Activated T-cell treated with anti-CD3 and anti-CD28 coated beads for 24 hours (primary cell): ENCODE measurements at places on chromosomes 7 and 10.

GRCh38 chr10:1398626-1399410 is 338.5 kb downstream of the ADARB2 start:
- no peak for DNase-seq

DNA sequence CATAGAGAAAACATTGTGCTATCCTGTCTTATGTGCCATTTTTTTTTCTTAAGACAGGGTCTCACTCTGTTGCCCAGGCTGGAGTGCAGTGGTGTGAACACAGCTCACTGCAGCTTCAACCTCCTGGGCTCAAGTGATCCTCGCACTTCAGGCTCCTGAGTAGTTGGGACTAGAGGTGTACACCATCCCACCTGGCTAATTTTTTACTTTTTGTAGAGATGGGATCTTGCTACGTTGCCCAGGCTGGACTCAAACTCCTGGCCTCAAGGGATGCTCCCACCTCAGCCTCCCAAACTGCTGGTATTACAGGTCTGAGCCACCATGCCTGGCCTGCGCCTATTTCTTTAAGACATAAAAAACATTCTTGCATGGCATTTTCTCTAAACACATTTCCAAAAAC is 20.6 kb downstream of the LYZL1 start:
- DNase-seq, result no peak

GRCh38 chr7:68424658-68425297 is 1173.5 kb upstream of the AUTS2 start:
- no peak for DNase-seq

GRCh38 chr10:53918755-53919154 is 882.3 kb downstream of the PCDH15 start:
- DNase-seq, result no peak

- no peak for DNase-seq
Observed at GRCh38 chr7:19619122-19619521, 89.7 kb downstream of the POLR1F start.

- DNase-seq, result peak; percentile 64
Observed at GRCh38 chr10:11225935-11226334, 208.3 kb downstream of the CELF2 start.

- DNase-seq, result no peak
Observed at GRCh38 chr7:44066111-44066460, 719 bp upstream of the PGAM2 start.

DNA sequence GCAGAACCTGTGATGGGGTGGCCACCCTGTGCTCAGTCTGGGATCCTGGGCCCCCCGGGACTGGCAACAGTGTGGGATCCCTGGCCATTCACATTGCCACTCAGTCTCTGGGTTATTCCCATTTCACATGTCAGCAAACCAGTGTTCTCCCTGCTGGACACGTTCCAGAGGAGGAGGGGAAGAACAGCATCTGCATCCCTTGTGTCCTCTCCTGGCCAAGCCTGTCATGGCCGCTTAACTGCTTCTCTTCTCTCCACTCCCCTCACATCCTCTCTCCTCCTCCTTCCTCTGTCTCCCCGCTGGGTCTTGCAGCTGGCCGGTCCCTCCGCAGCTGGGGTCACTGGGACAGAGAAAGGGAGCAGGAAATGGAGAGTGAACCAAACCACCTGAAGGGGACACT is 74.4 kb downstream of the C10orf105 start:
- DNase-seq, result no peak

- no peak for DNase-seq
Observed at GRCh38 chr7:138814816-138815332, 16.9 kb upstream of the ATP6V0A4 start.

- DNase-seq, result no peak
Observed at GRCh38 chr10:131250454-131251145, 60.9 kb downstream of the TCERG1L start.

DNA sequence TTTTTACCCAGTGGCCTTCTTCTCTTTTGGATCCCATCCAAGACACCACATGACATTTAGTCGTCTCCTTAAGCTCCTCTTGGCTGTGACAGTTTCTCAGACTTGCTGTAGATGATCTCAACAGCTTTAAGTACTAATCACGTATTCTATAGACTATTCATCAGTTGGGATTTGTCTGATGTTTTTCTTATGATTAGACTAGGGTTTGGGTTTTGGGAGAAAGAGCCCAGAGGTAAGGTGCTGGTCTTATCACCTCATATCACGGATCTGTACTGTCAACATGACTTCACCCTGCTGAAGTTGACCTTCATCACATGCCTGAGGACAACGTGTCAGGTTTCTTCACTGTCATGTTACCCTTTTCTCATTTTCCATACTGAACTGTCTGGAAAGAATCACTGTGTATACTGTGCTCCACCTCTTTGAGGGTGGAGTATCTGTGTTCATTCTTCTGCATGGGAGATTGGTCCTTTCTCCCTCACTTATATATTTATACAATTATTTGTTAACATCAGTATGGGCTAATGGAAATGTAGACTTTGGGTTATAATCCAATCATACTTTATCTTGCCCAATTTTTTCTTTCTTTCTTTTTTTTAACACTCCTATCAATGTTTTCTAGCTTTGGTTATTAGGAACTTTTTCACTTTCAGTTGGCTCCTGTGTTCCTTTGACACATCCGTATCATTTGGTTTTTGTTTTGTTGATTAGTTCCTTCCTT is 6.4 kb upstream of the HKDC1 start:
- DNase-seq, result no peak

GRCh38 chr7:158351481-158351880 is 236.1 kb downstream of the PTPRN2 start:
- DNase-seq, result no peak

- no peak for DNase-seq
Observed at GRCh38 chr7:158013085-158013668, 574.4 kb downstream of the PTPRN2 start.

DNA sequence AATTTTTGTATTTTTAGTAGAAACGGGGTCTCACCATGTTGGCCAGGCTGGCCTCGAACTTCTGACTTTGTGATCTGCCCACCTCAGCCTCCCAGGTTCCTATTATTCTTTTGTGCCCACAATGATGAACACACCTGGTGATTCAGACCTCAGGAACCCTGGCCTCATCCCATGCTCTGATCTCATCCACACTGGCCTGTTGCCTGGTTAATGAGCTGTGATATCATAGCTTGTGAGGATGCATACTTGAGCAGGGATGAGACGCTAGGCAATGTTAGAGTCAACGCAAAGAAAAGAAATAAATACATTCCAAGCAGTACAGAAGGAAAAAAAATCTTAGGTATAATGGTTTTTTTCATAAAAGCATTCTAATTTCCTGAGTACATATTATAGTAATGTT is 82.4 kb upstream of the RNF32 start:
- no peak for DNase-seq

- DNase-seq, result no peak
Observed at GRCh38 chr7:112892263-112892662, 102.1 kb upstream of the TMEM168 start.

DNA sequence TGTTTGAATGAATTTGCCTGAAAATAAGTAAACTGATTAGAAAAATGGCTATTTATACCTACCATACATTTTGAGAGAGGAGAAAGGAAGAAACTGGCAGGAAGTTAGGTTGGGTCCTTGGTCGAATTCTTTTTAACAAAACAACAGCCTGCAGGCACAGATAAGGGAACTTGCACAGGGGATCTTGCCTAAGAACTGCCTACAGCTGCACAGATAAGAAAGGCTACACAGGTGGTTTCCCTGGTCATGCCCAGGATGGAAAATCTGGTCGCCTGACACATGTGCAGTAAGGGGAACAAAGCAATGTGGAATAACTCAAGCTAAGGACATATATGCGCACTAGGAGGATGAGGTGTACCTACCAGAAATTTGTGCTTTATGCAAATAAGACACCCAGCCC is 732.1 kb upstream of the POT1 start:
- DNase-seq, result no peak

DNA sequence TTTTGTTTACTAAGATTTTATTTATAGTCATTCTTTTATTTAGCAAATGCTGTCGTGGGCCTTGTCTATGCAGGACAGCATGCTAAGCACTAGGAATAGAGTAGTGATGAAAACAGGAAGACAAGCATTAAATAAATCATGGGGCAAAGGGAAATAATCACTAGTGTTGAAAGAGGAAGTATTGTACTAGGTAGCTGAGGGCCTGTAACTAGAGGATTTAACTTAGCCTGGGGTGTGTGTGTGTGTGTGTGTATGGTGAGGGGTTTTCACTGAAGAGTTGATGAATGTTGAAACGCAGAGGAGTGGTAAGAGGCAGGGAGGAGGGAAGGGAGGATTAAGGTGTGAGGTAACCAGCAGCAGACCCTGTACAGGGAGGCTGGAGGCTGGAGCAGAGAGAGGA is 446.4 kb downstream of the SDK1 start:
- no peak for DNase-seq

- no peak for DNase-seq
Observed at GRCh38 chr10:69972981-69973397, 79.7 kb upstream of the MACROH2A2 start.

DNA sequence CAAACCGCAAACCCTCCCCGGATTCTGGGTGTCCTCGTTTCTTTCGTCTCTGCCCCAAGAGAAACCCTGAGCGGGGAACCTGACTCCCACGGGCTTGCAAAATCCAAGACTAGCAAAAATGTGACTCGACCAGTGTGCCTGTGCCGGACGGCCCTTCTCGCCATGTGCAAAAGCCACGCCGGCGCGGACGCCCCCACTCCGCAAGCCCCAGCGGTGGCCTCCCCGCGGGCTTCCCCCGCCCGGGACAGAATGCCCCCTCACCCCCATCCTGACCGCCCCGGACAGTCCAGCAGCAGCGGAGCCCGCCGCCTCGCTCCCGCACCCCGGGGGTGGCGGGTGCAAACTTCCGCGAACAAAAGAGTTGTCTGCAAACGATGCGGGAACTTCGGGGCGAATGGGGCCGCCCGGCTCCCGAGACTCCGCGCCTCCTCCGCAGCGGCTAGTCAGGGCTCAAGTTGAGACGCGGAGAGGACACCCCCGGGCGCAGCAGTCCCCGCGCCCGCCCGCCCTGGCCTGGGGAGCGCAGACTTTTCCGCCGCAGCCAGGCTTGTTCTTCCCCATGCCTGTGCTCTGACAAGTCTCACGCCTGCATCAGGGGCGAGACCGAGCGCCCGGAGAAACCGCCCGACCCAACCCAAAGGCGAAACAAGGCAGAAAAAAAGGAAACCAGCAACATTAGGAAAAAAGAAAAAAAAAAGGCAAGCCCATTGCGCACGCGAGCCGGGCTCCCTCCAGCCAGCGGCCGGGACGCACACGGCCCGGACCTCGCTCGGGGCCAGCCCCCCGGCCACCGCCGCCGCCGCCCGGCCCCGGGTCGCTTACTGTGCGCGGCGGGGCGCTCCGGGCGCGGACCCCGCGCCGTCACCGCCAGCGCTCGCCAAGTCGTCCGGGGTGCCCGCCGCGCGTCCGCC is 732 bp downstream of the FAM53B start:
- DNase-seq, result no peak

DNA sequence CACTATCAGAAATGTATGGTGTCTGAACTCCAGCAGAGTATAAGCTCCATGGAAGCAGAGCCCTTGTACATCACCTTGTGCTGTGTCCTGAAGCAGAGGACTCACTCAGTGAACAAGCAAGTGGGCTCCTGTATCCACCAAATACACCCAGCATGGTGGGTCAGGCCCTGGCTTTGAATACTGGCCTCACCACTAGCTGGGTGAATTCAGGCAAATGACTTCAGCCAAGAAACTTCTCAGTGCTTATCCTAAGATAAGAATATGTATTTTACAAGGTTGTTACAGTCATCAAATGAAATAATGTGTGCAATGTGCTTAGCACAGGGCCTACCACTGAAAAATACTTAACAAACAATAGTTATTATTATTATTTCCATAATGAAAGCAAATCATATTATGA is 62.6 kb downstream of the CALD1 start:
- DNase-seq, result no peak

- DNase-seq, result no peak
Observed at GRCh38 chr7:53642361-53642760, 606.9 kb downstream of the POM121L12 start.

DNA sequence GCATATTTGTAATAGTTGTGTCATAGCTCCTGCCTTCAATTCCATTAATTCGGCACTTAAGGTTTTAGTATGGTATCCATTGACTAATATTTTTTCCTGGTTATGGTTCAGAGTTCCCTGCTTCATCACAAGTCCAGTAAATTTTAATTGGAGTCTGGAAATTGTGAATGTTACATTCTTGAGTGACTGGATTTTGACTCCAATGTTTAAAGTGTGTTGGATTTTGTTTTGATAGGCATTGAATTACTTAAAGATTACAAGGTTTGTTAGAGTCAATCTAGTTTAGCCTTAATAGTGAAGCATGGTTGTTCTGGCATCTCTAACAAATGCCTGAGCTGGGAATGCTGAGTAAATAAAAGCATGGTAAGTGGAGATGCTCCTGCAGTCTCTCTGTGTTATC is 326.6 kb upstream of the IGFBP3 start:
- DNase-seq, result no peak

DNA sequence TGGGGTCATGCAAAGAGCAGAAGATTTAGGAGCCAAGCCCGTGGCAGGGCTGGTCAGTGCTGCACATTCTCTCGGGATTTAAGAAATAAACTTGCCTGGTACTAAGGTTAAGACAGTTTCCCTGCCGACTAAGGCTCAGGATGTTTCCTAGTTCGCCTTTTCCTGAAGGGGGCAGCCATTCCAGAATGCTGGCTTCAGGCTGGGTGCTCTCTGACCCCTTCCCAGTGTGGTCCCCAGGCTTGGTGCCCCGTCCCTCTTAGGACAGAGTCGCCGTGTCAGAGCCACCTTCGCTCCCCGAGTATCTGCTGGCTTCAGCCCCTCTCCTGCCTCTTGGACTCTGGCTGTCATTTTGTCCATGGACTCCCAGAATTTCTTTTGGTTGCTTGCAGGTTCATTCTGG is 117.2 kb downstream of the ELFN1 start:
- DNase-seq, result no peak

- no peak for DNase-seq
Observed at GRCh38 chr7:80681272-80681885, 42.9 kb downstream of the CD36 start.

DNA sequence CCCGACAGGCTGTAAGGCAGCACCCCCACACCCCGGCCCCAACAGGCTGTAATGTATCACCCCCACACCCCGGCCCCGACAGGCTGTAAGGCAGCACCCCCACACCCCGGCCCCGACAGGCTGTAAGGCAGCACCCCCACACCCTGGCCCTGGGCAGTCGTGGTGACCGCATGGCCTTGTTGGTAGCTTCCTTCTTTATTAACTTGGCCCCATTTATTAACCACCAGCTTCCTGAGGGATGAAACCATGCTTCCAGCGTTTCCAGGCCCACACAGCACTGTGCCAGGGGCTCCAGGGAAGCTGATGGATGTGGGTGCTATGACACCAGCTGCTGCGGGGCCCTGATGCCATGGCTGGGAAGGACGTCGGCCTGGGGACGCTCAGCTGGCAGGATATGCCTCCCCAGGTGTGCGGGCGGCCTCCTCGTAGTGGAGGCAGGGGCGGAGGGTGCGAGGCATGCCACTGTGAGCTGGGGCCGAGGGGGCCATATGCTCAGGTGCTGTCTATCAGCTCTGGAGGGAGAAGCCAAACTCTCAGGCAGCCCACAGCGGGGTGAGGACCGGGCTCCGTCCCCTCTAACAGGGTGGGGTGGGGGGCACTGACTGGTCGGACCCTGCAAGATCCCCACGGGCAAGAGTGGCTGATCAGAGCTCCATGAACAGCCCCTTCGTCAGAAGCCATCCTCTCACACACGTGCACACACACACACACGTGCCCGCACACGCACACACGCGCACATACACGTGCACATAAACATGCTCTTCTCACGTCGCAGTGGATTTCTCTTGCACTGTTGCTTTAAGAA is 311.0 kb downstream of the PTPRN2 start:
- DNase-seq, result no peak

GRCh38 chr7:141441837-141442627 is 109.2 kb upstream of the AGK start:
- no peak for DNase-seq

GRCh38 chr10:118210276-118210675 is 131.8 kb downstream of the FAM204A start:
- no peak for DNase-seq
